ENCODE measurements at places on chromosomes 11 and 22.
A peak's percentile ranks its signal among the peaks of the same experiment; 100 is the strongest.

DNA sequence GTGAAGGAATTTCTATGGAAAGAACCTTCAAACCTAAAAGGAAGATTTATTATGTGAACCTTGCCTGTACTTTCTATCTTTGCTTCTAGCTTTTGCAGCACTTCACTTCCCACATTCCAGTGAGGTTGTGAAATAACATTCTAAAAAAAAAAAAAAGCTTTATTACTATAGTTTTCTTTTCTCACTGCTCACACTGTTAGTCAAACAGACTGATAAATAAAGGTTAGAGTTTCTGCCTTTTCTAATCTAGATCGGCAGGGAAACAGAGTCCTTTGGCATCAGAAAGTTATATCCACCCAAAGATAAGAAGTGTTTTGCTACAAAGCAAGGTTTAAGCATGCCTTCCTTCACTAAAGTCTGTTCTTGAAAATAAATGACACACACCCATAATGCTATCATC lies 2.8 kb downstream of the AAMDC start:
- DNase-seq: no peak

DNA sequence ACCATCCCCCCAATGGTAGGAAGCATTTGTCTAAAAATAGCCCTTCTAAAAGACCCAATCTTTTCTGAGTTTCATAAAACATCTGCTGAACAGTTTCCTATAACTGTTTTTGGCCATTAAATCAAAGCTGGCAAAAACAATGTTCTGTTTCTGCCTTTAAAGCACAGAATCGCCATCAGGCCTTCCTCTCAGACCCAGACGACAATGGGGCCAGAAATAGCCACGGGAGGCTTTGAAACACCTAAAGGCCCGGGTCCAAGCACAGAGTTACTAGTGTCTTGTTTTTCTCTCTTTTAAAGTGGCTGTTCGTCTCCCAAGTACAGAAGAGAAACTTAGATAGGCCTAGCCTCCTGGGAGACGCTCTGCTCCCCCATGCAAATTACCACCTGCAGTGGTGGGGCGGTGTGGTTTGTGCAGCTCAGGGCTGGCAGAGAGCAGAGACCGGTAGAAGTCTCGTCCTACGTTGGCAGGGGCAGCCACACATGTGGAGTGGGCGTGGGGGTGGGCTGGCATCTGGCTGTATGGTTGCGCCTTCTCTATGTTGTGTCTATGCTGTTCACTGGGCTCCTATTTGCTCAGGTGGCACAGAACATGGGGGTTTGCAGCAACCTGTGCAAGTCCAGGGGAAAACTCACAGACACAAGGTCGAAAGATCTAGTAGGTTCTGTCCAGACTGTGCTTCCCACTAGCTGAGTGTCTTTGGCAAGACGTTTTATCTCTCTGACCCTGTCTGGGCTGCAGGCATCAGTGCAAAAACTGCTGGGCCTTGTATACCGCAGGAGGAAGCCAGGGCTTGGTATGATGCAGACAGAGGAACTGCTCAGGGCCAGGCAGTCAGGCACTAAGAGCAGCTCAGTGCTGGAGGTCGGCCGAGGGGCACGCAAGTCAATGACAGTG lies 23.6 kb upstream of the ETS1 start:
- DNase-seq: no peak

DNA sequence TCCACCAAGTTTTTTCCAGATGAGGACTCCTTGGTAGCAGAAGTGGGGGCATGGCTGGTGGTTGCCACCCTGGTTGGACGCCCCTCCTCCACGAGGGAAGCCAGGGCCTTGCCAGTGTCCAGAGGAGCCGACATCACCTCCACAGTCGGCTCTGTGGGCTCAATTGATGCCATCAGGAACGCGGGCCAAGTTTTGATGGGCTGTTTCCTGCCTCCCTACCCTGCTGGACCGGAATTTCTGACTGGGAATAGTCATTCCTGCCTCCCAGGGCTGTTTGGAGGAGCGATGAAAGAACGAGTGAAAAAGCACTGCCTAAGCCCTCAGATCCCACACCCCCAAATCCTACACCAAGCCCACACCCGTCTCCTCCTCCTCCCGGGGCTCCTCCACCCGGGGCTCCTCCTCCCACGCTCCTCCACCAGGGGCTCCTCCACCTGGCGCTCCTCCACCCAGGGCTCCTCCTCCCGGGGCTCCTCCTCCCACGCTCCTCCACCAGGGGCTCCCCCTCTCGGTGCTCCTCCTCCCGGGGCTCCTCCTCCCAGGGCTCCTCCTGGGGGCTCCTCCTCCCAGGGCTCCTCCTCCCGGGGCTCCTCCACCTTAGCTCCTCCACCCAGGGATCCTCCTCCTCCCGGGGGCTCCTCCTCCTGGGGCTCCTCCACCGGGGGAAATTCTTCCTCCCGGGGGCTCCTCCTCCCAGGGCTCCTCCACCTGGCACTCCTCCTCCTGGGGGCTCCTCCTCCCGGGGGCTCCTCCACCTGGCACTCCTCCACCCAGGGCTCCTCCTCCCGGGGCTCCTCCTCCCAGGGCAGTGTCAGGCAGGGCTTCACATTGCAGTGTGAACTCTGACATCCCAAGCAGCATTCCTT lies 10.0 kb upstream of the PRR5 start:
- DNase-seq: no peak

DNA sequence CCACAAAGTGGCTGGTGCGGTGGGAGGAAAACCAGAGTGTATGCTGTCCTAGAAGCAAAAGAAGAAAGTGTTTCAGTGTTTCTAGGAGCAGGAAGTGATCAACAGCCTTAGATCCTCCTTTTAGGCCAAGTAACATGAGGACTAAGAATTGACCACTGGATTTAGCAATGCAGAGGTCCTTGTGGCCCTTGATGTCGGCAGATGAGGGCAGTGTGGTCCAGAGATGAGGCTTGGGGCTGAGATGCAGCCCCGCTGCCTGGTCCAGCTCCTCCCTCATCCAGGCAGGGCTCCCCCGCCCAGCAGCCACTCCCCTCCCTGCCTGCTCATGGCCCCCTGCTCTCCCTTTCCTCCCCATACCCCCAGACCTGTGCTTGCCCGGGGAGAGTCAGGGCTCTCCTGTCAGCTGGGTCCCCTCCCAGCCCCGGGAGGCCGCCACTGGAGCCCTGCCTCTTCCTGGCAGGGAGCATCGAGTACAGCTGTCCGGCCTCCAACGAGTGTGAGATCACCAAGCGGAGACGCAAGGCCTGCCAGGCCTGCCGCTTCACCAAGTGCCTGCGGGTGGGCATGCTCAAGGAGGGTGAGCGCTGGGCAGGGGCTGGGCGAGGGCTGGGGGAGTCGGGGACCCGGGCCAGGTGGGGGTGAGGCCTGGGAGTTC lies 3.7 kb downstream of the TRMT112 start:
- DNase-seq: no peak

DNA sequence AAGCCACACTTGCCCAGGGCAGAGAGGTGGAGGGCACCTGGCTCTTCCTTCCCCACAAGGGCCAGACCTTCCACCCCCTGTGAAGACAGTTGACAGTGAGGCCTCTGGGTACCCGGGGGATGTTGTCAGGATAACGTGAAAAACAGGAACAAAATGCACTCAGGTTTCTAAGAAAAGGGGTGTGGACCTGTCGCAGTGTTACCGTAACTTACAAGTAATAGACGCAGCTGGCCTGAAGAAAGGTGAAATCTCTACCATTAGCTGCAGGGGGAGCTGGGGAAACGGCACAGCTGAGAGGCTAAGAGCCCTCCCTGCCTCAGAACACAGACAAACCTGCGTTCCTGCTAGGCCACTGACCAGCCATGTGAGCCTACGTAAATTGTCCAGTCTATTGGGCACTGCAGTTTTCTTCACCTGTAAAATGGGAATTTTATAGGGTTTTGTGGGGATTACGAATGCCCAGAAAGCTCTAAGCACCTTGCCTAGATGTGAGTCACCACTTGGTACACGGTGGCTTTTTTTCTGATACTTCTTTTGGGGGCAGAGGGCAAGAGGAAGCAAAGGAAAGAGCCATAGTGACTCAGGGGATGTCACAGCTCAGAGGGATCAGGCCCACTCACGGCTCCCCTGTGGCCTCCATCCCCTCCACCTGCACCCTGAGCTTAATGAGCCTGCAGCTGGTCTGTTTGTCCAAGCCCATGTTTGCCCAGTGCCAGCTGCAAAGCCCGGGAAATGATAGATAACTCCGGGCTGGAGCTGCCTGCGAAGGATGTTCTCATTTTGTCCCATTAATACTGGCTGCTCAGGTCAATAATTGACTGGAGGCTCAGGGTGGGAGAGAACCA lies 18.4 kb upstream of the CABP7 start:
- DNase-seq: peak; percentile 27

GRCh38 chr11:29985248-29985647 lies 31.6 kb downstream of the KCNA4 start:
- no peak for DNase-seq

DNA sequence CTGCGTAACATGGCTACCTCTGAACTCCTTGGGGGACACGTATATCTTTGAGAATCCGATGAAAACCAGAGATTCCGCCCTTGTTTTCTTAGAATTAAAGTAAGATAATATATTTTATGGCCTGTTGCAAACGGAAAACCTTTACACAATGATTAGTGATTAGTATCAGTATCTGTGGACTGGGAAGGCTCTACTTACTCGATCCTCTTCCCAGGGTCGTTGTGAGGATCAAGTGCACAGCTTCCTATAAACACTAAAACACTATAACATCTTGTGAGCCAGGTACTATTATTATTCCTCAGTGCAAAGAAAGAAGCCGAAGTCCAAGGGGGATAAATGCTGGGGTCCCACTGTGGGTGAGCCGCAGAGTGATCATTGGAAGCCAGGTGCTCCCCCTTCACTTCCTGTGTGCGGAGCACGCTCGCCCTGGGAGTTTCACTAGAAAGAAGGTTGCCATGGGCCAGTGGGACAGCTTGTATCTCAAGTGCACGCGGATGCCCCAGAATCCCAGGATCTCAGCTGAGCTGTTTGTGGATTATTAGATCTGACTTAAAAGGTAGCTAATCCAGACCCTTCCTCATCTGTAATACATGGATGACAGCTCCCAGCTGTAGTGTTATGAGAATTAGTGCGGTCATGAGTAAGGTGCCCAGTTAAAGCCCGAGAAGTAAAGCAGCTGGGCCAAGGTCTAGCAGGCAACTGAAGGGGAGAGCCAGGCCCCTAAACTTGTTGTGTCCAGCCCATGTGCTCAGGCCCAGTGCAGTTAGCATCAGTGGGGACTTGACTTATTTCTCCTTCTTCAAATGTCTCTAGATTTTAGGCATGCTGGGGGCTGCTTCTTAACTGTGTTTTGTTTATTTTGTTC lies 839 bp downstream of the CBY1 start:
- DNase-seq: peak; percentile 1

Data from HCEC 1CT (cell line).